ENCODE measurements at places on chromosomes 16 and 17.

DNA sequence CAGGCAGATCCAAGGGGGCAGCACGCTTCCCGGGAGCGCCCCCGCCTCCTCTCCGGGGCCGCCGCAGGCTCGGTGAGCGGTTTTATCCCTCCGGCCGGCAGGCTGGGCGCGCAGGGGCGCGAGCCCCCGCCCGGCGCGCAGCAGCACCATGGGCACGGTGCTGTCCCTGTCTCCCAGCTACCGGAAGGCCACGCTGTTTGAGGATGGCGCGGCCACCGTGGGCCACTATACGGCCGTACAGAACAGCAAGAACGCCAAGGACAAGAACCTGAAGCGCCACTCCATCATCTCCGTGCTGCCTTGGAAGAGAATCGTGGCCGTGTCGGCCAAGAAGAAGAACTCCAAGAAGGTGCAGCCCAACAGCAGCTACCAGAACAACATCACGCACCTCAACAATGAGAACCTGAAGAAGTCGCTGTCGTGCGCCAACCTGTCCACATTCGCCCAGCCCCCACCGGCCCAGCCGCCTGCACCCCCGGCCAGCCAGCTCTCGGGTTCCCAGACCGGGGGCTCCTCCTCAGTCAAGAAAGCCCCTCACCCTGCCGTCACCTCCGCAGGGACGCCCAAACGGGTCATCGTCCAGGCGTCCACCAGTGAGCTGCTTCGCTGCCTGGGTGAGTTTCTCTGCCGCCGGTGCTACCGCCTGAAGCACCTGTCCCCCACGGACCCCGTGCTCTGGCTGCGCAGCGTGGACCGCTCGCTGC lies 832 bp downstream of the CDK5R1 start:
- no peak for DNase-seq

GRCh38 chr16:63539276-63539675 lies 1503.0 kb upstream of the CDH8 start:
- DNase-seq, result no peak

- no peak for DNase-seq
These were observed 27.6 kb downstream of the CCDC40 start for GRCh38 chr17:80063830-80064585.

GRCh38 chr16:83220066-83220465 lies 587.7 kb upstream of the HSBP1 start:
- no peak for DNase-seq

GRCh38 chr16:70686376-70687101 lies 686 bp upstream of the MTSS2 start:
- no peak for DNase-seq

DNA sequence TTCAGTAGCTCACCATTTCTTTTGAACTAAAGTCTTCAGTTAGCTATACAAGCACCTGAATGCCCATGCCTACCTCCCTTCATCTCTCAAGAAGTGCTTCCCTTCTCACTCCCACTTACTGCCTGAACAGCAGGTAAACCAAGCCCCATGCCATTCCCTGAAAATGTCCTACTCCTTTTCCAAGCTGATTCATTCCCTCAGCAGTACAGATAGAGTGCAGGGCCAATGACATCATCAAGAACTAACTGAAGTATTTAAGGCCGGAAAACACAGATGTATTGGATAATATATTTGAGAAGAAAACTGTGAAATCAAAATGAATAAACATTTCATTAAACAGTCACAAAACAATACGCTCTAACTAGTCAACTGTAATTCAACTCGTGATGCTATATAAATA lies 478.8 kb upstream of the CDH11 start:
- DNase-seq, result no peak

- no peak for DNase-seq
These were observed 2.1 kb upstream of the CDK5RAP3 start for GRCh38 chr17:47968836-47969235.

GRCh38 chr17:4807605-4808377 lies 839 bp downstream of the PLD2 start:
- DNase-seq, result no peak

- no peak for DNase-seq
These were observed 40.2 kb downstream of the MED13 start for GRCh38 chr17:62024866-62025265.

GRCh38 chr16:77613095-77613494 lies 109.2 kb upstream of the NUDT7 start:
- no peak for DNase-seq

DNA sequence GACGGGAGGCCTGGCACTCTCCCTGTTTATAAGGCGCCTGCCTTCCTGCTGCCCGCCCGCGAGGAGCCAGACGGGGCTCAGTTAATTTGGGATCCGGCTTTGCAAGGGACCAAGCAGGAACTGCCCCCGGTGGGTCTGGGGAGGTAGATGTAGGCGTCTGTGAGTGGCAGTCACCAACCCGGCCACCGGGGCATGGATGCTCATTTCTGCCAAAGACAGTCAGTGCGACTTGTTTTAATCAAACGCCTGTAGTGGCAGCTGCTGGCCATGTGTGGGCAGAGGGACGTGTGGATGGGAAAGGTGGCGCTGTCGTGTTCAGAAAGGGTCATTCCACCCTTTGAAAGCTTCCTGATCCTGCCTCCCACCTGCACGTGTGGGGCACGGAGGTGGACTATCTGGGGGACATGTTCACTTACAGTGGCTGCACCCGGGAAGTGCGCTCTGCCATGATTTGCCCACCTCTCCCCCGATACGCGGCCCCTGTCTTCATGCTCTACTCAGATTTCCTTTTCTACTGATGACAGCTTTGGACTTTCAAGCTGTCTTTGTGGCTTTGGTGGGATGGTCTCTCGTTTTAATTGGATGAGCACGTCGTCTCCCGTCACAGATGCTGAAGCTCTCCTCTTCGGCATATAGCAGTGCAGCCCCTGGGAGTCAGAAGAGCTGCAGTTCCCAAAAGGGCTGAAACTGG lies 60.3 kb upstream of the CIBAR2 start:
- no peak for DNase-seq

- no peak for DNase-seq
These were observed 22.5 kb downstream of the SLC6A2 start for GRCh38 chr16:55678161-55678821.
